ENCODE measurements at places on chromosomes 11 and 22.

DNA sequence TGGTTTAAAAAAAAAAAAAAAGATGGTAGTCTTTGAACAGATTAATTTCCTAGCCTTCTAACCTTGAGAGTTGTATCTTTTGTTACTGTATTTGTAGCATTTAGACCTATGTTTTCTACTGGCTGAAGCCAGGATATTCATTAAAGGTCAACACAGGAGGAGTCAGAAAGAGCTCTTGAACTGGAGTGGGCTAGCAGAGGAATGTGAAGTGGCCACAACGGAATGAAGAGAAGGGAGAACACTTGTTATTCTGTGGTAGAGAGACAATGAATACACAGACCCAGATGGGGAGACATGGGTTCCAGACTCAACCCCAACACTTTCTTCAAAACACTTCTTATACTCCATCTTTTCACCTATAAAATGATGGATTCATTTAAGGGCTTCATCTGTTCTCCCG lies 88.1 kb downstream of the RELT start:
- DNase-seq = no peak

GRCh38 chr11:78851878-78852586 lies 277.4 kb upstream of the NARS2 start:
- no peak for DNase-seq

DNA sequence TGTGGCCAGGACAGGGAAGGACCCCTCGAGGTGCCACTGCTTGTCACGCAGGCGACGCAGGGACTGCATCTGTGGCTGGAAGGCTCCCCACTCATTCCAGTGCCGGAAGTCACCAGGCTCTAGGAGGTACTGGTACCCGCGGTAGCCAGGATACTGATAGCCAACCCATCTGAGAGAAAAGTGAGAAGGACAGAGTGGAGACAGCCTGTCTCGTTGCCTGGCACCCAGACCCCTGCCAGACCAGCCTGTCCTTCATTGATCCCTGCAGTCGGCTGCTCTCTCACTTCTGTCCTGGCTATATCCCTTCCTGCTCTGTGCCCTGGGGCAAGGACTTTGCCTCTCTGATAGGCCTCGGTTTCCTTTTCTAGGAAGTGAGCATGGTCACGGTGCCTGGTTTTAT lies 9.6 kb upstream of the TPST2 start:
- DNase-seq = no peak

- DNase-seq = no peak
These were observed 14.5 kb upstream of the MSANTD2 start for GRCh38 chr11:124814739-124815138.

GRCh38 chr11:129935723-129936122 lies 40.3 kb upstream of the NFRKB start:
- no peak for DNase-seq

GRCh38 chr11:38302564-38302963 lies 1704.5 kb upstream of the RAG2 start:
- DNase-seq = no peak

Measured in hindlimb muscle (tissue), 1 donor.